ENCODE measurements at places on chromosomes 3 and 15.

DNA sequence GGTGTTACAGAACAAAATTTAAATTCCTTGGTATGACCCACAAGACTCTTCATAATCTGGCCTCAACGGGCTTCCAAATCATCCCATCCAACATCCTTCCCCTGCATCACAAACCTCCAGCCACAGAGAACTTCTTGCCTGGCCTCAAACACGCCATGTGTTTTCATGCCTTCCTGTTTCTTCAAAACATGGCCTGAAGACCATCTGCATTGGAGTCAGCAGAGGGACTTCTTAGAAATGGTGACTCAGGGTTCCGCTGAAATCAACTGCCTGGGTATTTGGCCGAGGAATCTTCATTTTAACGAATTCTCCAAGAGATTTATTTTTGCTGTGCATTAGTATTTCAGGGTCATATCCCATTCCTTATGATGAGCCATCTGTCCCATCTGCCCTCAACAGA lies 138.1 kb upstream of the RAP2B start:
- DNase-seq: no peak

- no peak for DNase-seq
Measured at GRCh38 chr3:174531262-174531982, 327.7 kb upstream of the NAALADL2 start.

DNA sequence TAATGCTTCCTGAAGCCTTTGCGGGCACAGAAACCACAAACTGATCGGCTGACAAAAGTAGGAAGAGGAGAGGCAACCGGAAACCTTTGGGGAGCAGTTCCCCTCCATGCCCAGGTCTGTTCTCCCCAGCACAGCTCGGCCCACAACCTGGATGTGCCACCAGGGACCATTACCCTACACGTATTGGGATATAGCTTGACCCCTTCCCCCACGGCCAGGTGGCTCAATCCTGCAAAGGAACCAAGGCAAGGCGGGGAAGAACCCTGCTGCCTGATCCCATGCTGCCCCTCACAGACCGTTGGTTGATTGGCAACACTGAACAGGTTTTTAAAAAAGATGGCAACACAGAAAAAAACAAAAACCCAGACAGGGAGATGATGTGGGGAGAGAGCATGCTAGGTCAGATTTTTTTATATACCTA lies 19.7 kb upstream of the TCAIM start:
- no peak for DNase-seq

DNA sequence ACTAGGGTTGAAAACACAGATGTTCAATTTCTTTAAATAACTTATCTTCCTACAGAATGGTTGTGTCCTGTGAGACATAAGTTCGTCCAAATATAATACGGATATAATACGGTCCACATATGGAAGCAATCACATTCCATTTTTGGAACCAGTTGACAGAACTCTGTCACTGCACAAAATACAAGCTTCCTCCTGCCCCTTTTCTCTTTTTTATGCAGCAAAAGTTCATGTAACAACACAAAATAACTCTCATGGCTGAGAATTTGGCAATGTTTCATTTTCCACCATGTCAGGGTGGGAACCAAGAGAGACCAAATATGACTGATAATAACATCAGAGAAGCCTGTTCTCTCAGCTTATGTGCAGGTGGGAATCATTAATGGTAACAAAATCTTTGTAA lies 158.1 kb upstream of the ZNF385D start:
- no peak for DNase-seq

- no peak for DNase-seq
Measured at GRCh38 chr3:46705751-46706552, 4.8 kb downstream of the TMIE start.

DNA sequence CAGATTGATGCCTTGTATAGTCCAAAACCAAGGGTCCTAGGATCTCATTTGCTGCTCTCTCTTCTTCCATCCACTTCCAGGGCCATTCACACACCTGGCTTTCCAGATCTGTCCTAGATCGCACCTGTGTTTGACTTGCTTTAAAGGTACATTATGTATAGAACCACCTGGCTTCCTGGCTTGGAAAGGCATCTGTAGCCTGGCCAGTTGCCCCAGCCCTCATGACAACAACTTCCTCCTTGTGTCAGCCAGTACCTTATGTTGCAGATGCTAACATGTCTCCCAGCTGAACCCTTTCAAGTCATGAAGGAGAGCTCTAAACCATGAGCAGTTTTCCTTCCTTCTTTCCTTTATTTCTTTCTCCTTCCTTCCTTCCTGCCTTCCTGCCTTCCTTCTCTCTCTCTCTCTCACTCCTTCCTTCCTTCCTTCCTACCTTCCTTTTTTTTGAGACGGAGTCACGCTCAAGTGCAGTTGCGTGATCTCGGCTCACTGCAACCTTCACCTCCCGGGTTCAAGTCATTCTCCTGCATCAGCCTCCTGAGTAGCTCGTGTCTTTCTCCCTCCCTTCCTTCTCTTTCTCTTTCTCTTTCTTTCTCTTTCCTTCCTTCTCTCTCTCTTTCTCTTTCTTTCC lies 2.5 kb upstream of the HTR3C start:
- no peak for DNase-seq

DNA sequence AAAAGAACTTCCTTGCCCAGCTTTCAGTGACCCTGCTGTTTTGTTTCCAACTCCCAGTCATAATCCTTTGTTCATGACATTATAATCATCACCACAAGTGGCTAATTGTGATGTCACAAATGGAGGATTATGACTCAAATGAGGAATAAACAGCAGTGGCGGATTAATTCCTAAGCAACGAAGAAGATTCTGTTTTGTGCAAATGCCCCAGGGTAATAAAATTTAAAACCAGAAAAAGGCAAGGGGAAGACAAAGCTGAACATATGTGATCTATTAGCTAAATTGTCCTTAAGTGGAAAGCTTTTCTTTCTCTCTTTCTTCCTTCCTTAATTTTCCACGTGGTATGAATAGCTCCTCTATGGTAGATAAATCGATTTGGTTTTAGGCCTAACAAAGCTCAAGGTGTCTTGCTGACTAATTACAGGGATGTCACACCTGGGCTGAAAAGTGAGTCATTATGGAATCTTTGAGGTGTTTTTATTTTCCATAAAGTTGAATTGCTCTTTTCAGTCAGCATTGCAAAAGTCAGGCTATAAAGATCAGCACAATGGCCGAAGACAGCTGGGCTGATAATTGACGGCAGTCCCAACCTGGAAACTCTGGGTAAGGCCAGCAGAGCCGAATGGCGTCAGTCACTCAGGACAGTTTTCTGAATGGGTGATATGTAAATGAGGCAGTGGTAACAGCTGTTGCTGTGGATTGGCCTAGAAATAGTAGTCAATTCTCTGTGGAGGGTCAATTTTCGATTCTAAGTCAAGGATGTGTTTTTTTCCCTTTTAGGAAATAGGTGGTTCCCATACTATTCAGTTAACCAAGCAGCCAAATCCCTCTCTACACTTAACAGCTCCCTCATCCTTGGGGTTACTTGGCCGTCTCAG lies 121.5 kb downstream of the PTPRG start:
- DNase-seq: no peak

- DNase-seq: no peak
Measured at GRCh38 chr15:71844916-71845315, 34.6 kb downstream of the NR2E3 start.

DNA sequence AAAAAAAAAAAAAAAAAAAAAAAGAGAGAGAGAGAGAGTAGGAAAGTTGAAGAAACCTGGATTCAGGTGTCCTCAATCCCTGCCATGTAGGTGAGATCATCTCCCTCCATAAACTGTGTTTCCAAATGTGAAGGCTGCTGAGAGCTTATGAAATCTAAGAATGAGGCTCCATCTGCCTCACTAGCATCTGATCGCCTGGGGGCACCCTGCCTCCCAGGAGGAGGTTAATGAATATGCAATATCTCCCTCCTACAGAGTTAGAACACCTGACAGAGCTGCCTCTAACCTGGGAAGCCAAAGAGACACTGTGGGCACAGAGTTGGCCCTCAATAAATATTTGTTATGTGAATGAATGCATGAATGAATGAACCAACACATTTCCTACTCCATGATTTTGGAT lies 23.8 kb upstream of the ZNF148 start:
- DNase-seq: peak; percentile 8

DNA sequence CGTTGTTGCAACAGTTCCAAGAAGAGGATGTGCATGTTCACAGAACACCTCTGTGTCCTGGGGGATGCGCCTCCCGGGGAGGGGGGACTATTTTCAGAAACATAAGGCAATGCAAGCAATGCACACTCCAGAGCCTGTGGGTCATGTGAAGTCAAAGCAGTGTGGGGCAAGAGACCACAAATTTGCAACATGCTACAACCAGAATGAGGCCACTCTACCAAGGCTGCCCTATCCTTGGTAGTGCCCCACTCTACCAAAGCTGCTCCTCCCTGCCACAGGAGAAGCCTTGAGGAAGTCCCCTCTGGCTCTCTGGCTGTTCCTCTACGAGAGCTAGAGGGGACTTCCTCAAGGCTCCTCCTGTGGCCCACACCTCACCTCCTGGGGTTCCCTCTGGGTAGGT lies 8.4 kb upstream of the NR2C2 start:
- no peak for DNase-seq

DNA sequence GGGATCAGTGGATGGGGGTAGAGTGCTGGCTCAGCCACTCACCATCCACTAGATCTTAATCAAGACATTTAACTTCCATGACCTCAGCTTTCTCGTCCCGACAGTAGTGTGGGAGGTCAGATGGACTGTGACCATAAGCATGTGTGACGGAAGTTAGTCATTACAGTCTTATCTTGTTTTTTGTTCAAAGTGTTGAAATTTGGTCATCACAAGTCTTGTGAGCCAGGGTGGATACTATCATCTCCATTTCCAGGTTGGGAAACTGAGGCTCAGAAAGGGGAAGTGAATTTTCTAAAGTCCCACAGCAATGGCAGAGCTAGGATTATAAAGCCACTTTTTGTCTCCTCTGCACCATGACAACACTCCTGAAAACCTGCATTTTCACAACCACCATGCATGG lies 32.0 kb upstream of the ITGA11 start:
- no peak for DNase-seq

DNA sequence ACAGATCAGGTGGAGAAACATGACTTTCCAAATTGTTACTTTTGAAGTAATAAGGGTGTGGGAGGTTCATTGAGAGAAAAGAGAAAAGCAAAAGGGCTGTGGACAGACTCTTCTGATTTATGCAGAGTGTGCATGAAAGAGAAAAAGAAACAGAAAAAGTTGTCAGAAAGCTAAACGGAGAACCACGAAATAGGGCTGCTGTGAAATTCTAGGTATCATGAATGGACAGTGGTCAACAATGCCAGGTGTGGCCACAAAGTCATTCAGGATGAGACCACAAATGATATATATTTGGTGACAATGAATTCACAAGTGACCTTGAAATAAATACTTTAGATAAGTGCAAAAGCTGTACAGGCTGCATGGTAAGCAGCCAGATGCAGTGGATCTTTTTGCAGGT lies 170.1 kb downstream of the IL5RA start:
- DNase-seq: no peak

DNA sequence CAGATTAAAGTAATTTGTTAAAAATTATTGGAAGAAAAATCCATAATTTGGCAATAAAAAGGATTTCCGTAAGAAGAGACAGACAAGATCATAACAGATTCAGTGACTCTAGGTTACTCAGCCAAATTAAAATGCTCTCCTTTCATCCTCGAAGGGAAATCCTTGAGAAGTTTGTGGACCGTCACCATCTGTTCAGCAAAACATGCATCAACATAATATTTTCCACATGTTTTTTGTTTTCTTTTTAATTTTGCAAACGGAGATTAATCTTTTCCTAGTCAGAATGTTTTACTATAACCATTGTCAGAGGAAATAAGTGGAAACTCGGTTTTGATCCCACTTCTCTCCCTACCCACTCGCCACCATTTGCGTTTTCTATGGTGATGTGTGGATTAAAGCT lies 128.3 kb downstream of the TMCO5A start:
- no peak for DNase-seq

- DNase-seq: no peak
Measured at GRCh38 chr3:28856796-28857195, 424.1 kb upstream of the RBMS3 start.

Measured in NCI-H2171 (cell line).